Cardiac muscle cell (in vitro differentiated cells and primary cell): ENCODE measurements at places on chromosomes 11 and 22. TPM values are rescaled to one million over a fixed set of nuclear protein-coding genes. Genes with fewer than 3 reads are reported as not detected.

DNA sequence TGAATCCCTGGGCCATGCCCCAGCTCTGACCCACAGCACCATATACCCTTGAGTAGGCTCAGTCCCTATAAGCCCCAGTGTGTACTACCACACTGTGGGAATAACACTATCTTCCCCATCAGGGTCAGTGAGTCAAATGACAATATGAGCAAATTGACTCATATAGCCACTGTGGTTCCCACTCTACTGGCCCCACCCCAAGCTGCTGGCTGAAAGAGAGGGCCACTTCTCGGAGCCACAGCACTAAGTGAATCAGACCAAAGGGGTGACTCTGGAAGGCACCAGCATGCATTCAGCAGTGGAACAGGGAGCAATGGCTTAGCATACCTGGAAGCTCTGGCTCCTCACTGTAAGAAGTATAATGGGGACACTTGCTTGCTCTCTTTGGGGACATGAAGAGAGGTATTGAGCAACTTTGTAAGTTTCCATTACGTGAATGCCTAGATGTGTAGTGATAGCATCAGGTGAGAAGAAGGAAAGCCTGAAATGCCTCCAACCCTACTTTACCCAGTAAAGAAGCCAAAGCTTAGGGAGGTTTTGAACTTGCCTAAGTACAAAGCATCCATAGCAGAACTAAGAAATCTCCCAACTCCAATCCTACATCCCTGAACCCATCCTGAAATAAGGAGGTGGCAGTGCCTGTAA is 13.5 kb downstream of the CD59 start:
- peak; percentile 32 for DNase-seq

- DNase-seq, result peak; percentile 38
These were observed 36.7 kb downstream of the CD6 start for GRCh38 chr11:61007956-61008896.

Gene CSF2RB
- 0.60 TPM in 1 of 2 replicates, not detected in the other for total RNA-seq

Gene CARD16
- not detected in 2 replicates for total RNA-seq

DNA sequence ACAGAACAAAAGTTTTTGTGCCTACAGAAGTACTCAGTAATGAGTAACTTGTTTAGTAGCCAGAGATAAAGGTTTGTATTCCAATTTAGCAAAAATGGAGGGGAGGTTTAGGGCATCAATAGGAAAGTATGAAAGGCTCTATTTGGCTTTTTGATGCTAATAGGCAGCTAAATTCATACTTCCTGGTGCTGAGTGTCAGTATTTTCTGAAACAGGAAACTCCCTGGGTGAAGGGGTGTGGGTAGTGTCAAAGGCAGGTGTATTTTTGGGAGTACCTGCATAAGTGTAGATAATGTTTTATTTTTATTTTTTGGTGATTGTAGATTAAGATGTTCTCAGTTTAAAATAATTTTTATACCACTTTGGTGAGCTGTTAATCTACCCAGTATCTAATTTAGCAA is 29.3 kb upstream of the MMP7 start:
- DNase-seq, result no peak

DNA sequence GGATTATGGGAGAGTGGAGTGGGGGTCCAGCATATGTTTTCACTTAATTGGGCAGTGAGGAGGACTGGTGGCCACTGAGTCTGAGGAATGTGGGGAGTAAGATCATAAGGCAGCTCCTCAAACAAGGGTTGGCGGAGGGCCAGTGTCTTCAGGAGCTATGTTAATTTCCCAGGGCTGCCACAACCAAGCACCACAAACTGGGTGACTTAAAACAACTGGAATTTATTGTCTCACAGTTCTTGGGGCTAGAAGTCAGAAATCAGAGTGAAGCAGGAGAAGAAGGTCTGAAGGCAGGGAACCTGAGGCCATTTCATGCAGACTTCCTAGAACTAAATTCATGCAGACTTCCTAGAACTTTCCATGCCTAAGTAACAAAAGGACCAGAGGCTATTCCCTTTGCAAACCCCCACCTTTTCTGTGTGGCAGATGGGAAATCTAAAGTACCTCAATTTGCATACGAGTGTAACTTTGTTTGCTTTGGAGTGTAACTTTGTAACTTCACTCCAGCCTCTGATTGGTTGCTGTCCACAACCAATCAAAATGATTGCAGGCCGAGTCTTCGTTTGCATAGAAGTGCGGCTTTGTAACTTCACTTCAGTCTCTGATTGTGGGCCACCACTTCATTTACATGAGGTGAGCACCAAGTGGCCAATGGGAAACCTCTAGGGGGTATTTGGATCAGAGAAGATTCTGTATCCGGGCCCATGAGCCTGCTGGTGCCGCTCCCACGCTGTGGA is 50.5 kb upstream of the ZBED5 start:
- no peak for DNase-seq

DNA sequence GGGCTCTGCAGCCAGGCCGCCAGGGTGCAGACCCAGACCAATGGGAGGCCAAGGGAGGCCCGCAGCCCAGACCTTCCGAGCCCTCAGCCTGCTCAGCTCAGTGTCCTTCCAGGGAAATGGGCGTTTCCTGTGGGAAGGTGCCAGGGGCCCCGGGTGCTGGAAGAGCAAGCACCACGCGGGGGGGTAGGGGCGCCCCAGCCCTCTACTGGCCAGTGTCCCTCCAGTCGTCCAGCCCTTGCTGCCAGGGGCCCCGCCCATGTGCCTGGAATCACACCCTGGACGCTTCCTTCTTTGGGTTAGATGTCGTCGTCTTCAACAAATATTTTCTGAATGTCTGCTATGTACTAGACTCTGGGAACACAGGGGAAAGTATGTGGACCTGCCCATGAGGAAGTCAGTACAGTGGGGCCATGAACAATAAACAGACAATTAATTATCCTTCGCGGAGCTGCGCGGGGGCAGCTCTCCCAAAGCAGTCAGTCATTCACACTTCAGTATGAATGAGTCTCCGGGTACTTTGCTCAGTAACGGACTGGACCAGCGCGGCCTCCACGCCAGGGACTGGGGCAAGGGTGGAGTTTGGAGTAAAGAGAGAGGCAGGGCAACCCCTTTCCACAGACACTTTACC is 60.2 kb downstream of the CDKN1C start:
- peak; percentile 75 for DNase-seq

DNA sequence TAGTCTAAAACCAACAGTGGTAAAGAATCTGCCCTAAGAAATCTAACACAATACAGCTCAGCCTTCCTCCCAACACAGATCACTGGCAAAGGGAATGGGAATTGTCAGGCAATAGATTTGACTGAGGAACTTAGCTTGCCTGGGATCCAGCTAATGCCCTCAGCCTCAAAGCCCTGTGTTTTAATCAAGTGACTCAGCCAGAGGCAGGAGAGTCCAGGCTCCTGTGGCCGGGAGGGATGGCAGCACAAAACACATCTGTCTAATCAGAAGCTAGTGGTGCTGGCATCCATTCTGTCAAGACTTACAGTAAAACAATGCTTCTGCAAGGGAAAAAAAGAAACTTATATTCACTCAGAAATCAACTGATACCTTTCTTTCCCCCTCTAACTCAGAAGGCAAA is 5.6 kb downstream of the SYTL2 start:
- DNase-seq, result no peak

DNA sequence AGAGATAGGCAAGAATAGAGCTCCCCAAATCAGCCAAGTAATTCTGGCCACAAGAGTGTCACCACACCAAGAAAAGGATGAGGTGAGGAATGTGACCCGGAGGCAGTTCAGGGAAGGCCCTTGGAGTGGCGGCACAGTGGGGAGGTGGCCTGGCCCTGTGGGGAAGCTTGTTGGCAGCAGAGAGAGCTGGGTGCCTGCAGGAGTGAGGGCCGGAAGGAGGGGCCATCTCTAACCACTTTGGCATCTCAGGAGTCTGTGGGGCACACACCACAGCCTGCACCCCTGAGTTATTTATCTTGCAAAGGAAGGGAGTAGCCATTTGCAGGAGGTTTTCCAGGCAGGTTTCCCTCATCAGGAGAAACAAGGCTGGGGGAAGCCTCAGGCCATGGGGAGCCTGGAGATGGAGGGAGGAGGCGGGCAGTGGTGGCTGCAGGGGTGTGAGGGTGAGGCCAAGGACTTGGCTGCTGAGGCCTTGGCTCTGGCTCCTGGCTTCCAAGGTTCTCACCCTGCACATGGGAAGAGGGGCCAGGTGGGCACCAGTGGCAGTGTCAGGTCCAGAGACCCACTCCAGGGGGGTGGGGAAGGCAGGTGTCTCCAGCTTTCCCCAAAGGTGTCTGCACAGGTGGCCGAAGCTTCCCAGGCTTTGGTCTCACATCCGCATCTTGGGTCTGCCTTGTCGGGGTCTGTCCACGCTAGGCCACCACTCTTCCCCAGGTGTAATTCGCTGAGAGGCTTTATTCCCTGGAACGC is 370.2 kb downstream of the CTTN start:
- DNase-seq, result no peak

GRCh38 chr22:23205339-23206049 is 25.2 kb downstream of the BCR start:
- DNase-seq, result no peak

- no peak for DNase-seq
These were observed 382 bp downstream of the IMMP1L start for GRCh38 chr11:31509051-31509428.

Gene VWCE
- 1.8 and 2.3 TPM in 2 replicates for total RNA-seq

- no peak for DNase-seq
These were observed 63.6 kb upstream of the LRRC4C start for GRCh38 chr11:41522899-41523672.

DNA sequence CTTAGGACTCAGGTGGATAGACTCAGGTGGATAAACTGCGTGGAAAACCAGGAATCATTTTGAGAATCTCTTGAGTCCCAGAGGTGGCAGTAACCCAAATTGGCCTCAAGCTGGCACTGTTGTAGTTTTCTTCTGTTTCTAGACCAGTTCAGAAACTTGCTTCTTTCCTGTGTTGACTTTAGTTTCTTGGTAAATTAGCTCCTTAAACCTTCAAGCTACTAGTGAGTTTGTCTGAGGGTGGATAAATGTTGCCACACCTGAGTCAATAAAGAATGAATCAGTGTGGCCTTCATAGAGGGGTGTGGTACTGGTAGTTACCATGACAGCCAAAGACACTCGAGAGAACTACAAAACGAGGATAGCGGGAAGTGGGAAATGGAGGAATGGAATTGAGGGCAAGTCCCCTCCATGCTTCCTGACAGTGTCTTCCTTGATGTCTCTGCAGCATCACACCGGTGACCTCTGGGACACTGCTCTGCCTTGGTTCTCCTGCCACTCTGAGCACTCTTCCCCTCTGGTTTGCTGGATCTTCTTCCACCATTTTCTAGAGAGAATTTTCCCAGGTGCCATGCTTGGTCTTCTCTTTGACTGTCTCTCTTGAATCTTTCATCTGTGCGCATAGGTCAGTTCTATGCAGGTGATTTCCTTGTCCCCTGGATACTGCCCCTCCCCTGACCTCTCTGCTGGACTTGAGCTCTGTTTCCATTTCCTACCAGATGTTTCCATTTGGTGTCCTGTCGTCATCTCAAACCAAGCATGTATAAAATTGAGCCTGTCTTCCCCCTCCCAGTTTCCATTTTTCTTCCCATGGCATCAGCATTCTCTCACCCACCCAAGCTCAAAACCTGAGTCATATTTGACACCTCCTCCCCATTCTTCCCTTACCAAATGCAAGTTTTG is 7.2 kb downstream of the POLD4 start:
- DNase-seq, result peak; percentile 29

GRCh38 chr11:105609341-105609781 is 512 bp upstream of the GRIA4 start:
- DNase-seq, result peak; percentile 23

DNA sequence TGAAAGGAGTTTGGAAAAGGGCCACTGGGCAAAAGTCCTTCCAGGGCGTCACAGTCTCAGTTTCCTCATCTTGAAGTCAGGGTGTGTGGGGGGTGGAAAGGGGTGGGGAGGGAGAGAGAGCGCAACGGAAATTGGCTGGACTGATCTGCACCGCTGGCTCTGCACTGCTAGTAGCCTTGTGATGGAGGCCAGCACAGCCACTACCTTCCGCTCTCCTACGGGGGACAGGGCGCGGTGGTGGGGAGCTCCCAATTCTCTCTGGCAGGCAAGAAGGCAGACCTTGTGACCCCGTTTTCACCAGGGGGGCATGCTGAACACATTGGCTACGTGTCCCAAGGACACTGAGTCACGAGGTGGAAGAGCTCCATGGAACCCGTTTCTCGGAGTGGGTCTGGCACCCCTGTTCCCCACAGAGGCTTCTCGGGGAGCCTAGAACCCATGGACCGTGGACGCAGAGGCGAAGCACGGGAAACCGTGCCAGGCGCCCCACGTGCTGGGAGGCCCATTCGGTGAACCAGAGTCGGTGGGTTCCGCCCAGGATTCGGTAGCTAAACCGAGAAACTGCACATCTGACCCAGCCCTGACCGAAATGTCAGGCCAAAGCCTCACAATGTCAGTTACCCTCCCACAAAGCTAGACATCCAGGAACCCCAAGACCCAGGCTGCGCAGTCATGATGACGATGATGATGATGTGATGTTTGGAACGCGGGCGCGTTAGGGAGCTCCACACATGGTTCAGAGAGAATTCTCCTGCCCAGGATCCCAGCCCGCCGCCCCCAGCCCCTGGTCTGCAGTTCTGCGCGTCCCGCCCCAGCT is 28.3 kb upstream of the WNT11 start:
- DNase-seq, result no peak

- no peak for DNase-seq
These were observed 188.2 kb upstream of the TBCEL start for GRCh38 chr11:120835601-120836228.

Gene APOA1
- total RNA-seq, result 56.3 and 85.9 TPM in 2 replicates

Gene THY1
- 2.1 and 6.3 TPM in 2 replicates for total RNA-seq

GRCh38 chr11:47028195-47029093 is 91.9 kb downstream of the CSTPP1 start:
- peak; percentile 58 for DNase-seq

DNA sequence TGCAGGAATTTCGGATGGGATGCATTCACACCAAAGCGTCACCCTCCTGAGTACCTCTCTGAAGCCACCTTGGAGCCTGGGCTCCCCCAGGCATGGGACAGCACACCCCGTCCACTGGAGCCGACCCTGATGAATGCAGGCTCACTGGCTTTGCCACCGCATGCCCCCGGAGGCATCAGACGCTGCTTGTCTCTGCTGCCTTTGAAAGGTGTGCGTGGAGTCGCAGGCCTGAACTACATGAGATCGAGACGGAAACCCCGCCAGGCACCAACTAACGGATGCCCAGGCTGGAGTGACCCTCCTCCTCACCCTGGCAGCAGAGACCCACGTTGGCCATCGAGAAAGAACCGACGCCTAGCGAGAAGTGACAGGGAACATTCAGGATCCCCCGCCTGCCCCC is 22.5 kb downstream of the KRTAP5-5 start:
- DNase-seq, result no peak

Gene SLC36A4
- 16.2 and 26.2 TPM in 2 replicates for total RNA-seq

DNA sequence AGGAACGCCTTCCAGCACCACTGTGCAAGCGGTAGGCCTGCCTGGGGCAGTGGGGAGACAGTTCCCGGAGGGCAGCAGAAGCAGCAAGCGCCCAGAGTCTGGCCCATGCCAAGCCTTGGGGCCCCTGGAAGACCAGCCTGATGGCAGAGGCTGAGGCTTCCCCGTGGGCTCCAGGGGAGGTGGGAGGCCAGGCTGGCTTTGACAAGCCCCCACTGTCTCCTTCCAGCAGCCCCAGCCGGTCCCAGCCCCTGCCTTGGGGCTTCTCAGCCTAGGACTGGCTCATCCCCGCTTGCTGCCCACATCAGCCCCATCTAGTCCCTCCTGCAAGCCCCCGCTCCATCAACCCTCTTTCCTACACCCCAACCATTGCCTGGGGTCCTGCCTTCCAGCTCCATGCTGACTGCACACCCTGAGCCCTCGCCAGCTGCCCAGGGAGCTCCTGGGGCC is 46.7 kb downstream of the IGF2 start:
- DNase-seq, result no peak

- DNase-seq, result no peak
These were observed 2.4 kb downstream of the LIN7C start for GRCh38 chr11:27504205-27504604.

GRCh38 chr11:64406221-64406946 is 47.4 kb downstream of the RPS6KA4 start:
- peak; percentile 57 for DNase-seq

Gene SYCE3
- not detected in 2 replicates for total RNA-seq

GRCh38 chr11:125720781-125721180 is 25.3 kb upstream of the PATE1 start:
- DNase-seq, result no peak
